WTC11 (cell line): ENCODE measurements at places on chromosomes 2 and 18.

- DNase-seq = no peak
Observed at GRCh38 chr2:14513903-14514302, 118.6 kb upstream of the LRATD1 start.

DNA sequence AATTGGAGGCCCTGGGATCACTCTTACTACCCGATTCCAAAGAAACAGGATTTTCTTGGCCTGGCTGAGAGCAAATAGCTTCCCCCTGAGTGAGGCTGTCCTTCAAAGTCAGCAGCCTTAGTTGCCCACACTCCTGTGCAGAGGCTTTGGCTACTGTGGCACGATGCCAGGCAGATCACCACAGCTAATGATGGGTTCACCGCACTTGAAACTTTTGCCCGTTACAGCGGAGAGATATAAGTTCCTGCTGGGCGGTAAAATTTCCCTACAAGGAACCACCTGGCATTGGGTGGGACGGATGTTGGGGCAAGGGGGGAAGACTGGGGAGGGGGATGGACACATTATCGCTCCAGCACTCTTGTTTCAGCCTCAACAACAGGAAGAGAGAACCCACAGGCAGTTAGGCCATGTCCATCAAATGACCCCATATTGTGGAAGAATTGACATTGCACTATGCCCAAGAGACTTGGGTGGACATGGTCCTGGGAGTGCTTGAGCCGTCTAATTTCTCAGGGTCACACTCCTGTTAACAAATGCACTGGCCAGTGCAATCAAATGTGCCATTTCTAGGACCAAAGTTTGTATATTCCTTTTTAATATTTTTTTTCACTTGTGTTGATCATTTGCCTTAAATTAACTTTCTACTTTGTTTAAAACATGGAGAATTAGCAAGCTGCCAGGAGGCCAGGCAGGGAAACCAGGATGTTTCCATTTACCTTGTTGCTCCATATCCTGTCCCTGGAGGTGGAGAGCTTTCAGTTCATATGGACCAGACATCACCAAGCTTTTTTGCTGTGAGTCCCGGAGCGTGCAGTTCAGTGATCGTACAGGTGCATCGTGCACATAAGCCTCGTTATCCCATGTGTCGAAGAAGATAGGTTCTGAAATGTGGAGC lies 4.4 kb downstream of the IL1B start:
- DNase-seq = no peak

- no peak for DNase-seq
Observed at GRCh38 chr2:164975891-164976290, 20.6 kb upstream of the SLC38A11 start.

- no peak for DNase-seq
Observed at GRCh38 chr2:71564361-71564760, 111.0 kb downstream of the DYSF start.

DNA sequence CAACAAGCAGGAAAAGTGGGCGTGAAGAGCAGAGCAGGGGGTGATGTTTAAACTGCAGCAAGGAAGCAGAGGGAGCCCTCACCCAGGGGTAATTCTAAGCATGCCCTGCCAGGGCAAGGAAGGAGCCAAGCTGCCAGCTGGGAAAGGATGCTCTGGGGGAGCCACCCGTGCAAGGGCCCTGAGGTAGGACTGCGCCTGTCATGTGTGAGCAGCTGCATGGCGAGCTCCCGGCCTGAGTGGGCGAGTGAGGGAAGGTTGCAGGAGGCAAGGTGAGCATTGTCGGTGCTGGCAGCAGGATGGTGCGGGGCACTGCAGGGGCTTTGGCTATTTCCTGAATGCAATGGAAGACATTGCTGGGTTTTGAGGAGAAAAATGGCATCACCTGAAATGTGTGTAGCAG lies 107.2 kb downstream of the COPS8 start:
- no peak for DNase-seq

DNA sequence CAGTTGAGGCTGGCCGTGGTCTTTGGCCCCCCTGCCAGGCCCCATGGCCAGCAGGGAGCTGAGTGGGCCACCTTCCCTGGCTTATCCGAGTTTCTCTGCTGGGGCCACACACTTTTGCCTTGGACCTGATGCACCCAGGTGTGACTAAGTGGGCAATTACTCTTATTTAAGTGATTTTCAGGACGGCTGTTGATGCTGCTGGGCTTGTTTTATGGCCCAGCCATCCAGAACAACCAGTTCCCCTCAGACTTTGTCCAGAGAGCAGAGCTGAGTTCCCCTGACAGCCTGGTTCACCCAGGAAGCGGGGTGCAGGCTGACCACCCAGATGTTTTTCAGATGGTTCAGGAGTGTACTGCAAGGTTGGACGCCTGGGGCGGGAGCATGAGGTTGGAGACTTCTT lies 68.8 kb downstream of the GLI2 start:
- DNase-seq = no peak

DNA sequence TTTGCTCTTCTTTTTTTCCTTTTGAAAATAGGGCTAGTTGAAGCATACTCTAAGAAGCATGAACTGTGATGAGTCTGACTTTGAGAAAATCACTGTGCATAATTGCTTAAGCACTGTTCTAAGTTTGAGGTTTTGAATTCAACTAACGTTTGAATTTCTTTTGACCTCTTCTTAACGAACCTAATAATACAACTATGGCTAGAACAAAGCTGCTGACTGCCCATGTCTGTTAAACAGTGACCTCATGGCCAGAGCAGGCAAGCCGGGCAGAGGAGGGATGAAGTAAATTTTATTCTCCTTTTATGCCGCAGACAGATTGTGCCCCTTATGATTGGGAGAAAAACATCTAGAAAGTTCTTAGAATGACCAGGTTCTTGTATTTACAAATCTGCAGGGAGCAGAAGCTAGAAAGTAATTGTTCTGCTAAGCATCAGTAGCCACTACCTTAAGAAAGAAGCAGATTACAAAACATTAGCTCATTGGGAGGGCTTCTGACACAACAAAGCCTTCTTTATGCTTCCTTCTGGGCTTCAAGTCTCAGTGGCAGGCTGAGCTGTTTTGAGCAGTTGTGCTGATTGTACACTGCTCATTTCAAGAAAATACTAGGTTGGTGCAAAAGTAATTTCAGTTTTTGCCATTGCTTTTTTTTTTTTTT lies 97.8 kb upstream of the RASGRP3 start:
- DNase-seq = no peak

DNA sequence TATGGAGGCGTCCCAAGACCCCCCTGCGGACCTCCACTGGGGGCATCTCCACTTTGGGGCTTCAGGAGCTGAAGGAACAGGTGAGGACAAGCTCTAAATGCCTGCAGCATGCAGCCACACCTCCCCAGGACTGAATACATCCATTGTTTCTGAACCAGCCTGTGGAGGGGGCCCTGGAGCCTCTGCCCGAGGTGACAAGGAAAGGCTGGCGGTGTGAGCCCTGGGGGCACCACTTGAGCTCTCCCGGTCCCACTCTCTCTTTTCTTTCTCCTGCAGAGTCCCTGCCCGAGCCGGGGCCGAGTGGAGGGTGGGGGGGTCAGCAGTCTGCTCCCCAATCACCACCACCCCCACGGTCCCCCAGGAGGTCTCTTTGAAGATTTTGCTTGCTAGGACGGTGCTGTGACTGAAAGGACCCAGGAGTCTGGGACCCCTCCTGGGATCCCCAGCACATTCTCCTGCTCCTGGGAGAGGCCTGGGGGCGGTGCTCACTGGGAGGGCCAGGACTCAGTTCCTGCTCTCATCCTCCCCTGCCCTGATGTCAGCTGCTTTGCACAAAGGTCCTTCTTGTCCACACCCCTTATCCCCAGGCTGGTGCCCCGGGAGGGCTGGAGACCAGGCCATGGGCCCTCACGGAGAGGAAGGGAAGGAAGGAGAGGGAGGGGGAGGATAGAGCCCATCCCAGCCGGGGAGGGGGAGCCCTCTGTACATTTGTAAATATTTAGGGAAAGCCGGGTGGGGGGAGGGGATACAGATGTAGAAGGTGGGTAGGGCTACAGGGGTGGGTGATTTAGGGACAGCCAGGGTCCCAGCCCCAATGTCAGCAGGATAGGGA lies 5.7 kb downstream of the CHPF start:
- peak; percentile 51 for DNase-seq

GRCh38 chr2:180124273-180125139 lies 117.4 kb upstream of the CWC22 start:
- DNase-seq = no peak

GRCh38 chr18:74389171-74389927 lies 67.8 kb downstream of the DIPK1C start:
- DNase-seq = no peak
